Activated naive CD4-positive, alpha-beta T cell (primary cell): ENCODE measurements at places on chromosomes 6 and 20.

DNA sequence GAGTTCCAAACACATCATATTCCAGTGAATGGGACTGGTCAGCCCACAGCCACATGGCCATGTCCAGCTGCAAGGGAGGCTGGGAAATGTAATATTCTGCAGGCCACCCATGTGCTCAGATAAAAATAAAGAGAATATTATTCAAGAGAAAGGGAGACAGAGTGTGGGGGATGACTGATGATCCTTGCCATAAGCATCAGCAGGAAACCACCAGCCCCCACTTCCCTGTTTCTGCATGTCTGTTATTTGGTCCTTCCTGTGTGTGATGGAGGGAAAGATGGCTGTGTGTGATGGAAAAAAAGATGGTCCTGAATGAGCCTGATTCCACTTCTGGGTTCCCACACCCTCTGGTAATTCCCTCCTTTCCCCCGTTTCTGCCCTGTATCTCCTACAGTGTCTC lies 13.1 kb upstream of the RSPO4 start:
- DNase-seq: no peak

DNA sequence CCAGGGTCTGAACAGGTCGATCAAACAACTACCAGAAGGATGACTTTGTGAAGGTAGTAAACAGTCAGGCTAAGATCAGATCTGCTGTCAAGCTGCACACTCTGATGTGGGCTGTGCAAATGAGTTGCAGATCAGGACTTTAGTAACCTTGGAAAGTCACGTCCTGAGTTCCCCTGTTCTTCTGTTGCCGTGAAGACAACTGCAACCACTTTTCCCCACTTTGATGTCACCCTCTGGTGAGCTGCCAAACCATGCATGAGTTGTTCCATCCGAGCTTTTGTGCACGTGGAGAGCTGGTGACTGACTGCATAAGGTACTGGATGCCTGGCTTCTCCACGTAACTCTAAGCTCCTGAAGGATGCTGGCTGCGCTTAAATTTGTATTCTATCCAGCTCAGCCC lies 111.0 kb downstream of the CD83 start:
- no peak for DNase-seq

GRCh38 chr6:39266782-39267355 lies 37.6 kb upstream of the KCNK5 start:
- no peak for DNase-seq

DNA sequence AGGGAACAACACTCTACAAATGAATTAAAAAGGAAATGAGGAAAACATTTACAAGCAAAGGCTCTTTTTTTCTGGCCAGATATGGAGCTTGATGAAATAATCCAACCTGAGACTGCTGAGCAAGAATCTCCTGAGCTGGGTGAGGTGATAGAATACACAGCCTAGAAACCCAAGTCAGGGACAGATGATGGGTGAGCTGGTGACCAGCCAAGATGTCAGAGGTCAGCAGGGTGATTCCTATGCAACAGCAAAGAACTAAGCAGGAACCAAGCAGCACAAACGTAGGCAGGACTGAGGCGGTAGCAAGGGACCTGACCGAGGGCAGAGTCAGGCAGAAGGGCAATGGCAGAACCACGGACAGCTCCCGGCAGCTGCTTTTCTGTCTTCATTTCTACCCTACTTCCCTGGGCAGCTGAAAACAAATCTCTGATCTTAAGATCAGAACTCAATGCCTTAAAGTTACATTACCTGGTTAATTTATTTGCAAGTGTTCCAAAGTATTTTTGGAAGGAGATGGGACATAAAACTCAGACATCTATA lies 75.1 kb downstream of the CDC40 start:
- no peak for DNase-seq

DNA sequence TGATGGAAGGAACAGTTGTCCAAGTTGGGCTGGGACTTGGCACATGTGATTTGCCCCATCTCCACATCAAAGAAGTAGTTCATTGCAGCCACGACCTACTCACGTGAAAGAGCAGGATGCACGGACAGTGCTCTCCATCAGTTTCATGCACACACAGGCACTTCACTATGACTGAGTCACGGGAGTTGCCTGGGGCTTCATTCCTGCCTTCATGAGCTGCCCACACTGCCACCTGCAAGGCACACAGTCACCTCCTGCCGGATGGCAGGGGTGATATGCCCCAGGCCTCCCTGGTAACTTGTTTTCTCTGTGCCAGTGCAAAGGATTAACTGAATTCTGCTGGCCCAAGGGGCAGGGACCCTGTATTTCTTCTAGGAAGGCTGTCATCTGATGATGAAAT lies 22.8 kb downstream of the CST5 start:
- DNase-seq: no peak

DNA sequence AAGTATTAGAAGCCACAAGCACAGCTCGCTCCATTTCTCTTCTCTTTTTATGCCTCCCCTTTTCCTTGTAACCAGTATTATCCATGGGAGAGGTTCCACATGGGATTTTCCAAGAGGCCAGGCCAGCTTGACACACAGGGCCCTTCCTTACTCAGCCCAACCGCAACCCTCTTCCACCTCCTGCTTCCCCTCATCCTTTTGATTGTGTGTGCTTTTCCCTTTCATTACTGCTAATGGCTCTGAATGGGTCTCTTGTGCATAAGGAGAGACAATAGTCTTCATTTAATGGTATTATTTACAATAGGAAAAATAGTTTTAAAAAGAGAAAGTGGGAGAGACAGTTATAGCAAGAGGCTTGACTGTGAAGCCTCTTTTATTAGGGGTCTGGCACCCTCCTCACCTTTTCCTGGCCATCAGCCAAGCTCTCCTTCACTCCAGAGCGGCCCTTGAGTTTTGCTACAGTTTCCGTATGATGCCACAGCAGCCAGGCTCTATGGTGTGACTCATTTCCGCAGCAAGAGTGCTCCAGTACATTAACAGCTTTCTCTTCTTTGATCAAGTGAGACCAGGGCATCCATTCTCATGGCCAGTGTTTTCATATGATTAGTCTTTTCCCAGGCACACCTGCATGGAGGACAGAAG lies 579.5 kb downstream of the TFAP2B start:
- no peak for DNase-seq

DNA sequence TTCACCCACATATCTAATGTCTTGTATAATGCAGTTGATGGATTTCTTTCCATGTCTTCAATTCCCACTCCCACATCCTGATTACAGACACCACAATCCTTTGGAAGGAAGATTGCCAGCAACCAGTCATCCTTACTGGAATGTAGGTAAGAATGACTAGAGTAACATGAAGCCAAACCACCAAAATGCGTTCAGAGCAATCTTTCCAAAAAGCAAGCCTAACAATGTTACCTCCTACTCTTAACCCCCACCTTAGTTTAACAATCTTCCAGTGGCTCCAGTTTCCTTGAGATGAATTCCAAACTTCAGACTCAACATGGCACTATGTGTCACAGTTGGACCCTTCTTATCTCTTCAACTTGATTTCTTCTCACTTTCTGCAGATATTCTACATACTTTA lies 685.6 kb downstream of the DOK5 start:
- no peak for DNase-seq

- DNase-seq: no peak
These were observed 110.5 kb downstream of the ISM1 start for GRCh38 chr20:13331536-13331935.

DNA sequence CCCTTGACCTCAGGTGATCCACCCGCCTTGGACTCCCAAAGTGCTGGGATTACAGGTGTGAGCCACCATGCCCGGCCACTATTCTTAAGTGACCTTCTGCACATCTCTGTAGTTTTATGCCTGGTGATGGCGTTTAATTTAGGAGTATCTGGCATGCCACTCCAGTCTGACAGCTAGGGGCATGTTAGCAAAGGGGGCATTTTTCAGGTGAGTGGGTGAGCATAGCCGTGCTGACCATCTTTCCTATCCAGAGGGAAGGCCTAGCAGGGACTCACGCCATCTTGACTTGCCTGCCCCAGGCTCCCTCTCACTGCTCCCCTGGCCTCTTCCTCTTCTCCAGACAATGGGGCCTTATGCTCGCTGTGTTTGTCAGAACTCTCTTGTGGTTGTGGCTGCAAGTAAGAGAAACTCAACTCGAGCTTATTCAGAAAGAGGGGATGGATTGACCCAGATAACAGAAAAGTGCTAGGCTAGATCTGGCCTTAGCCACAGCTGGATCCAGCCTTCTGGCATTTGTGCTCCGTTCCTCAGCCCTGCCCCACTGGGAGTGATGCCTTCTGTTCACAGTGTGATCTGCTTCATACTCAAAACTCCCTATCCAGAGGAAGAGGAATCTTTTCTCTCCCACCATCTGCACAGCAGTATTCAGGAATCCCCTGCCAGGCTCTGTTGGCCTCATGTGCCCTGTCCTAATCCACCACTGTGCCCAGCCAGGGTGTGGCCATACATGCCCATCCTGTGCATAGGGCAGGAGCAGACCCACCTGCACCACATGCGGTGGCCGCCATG lies 174.5 kb upstream of the AKAP12 start:
- DNase-seq: no peak

DNA sequence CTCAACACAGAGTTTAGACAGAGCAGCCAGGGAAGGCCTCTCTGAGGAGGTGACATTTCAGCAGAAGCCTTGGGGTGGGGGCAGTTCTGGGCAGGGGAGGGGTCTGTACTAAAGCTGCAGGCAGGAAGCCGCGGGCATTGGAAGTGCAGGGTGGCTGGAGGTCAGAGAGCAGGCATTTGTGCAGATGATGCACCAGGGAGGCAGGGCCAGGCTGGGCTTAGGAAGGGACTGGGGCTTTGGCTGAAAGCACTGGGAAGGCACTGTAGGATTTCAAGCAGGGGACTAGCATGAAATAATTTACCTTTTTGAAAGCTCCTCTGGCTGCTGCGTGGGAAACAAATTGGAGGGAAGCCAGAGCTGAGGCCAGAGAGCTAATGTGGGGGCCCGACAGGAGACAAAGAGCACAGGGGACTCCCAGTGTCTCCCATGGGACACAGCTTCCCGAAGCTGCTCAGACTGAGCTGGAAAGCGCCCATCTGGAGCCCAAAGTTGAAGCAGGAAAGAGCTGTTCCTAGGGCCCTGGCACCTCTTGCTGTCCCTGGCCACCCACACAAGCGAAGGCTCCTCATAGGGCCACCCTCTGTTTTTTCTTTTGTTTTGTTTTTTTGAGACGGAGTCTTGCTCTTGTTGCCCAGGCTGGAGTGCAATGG lies 19.3 kb downstream of the ADA start:
- DNase-seq: no peak

DNA sequence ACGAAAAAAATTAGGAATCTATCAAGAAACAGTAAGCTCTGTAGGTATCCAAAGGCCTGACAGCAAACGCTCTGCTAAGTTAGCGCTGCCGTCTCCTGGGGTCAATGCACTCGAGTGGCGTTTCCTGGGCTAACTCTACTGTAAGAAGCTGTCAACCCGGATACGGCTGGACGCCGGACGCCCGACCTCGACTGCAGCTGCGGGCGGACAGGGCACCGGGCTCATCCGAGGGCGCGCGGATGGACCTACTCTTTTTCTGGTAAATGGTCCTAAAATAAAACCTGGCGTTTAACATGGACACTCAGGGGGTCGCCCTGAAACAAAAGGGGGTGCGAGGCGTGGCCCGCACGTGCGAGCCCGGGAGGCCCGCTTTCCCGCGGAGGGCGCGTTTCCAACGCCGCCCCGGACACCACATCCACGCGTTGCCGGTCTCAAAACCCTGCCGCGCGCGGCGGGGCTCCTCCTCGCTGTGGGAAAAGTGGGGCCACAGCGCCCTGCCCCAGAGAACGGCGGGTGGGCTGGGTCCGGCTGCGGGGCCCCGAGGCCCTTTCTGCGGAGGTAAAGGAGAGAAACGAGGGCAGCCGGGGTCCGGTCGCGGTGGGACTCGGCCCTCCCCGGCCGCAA lies 537 bp downstream of the TCP1 start:
- no peak for DNase-seq

DNA sequence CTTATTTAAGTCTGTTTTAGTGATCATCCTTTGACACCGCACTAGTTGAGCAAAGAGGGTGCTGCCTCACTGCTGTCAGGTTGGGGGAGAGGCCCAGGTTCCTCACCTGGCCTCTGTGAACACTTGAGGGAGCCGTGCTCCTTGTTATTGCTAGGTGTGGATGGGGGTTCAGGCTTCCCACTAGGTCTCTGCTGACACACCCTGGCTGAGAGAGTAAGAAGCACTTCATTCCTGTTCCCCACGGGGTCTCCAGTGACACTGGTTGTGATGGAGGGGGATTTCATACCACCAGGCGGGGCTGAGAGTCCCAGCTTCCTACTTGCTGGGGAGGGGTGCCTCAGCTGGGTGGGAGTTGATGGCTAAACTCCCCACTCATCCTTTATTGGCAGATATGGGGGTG lies 11.1 kb upstream of the NOTCH4 start:
- no peak for DNase-seq

GRCh38 chr6:33088931-33089620 lies 13.3 kb downstream of the HLA-DPB1 start:
- no peak for DNase-seq

- no peak for DNase-seq
These were observed 55.4 kb upstream of the SMIM29 start for GRCh38 chr6:34304164-34304563.

- DNase-seq: no peak
These were observed 77.5 kb upstream of the BEND3 start for GRCh38 chr6:107192830-107193229.

GRCh38 chr6:110095935-110096334 lies 83.5 kb downstream of the WASF1 start:
- no peak for DNase-seq

DNA sequence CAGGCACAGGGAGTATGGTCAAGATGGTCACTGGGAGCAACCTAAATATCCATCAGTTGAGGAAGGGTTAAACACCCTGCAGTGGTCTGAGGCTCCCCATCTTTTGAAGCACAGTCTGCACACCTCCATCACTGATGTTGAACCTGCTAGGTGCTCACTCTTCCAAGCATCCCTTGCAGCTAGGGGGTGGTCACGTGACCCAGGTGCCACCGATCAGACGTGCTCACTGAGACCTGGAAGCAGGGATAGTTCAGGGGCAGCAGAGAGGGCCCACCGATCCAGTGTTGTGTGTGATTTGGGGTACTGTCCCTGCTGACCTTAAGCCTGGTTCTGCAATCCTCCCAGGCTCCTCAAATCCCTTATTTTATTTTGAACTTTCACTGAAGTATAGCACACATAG lies 134.6 kb downstream of the CEBPB start:
- no peak for DNase-seq

- no peak for DNase-seq
These were observed 1.3 kb downstream of the C20orf203 start for GRCh38 chr20:32672394-32672981.

- no peak for DNase-seq
These were observed 891 bp downstream of the RIPPLY2 start for GRCh38 chr6:83854001-83854501.

DNA sequence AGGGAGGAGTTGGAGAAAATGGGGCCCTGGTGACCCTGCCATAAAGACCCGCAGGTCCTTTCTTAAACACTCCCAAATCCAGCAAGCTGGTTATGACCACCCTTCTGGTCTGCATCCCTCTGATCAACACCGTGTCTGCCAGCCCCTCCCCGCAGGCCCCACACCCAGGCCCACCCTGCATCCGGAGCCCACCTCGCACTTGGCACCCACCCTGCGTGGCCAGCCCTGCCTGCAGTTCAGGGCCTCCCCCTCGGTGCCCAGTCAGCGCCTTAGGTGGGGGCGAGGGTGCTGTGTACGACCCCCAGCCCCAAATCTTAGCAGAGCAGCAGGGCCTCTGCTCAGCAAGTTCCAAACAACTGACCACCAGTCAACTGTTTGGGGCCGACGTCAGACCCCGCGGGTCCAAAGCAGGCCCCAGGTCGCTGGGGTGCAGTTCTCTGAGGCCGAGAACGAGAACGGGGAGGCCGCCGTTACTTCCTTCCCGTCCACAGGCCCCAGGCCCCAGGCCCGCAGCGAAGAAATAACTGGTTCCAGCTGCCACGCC lies 1.2 kb downstream of the ACSS1 start:
- DNase-seq: no peak
